ENCODE measurements at places on chromosomes 1 and 21.

GRCh38 chr1:186165303-186165702 lies 209.8 kb downstream of the TPR start:
- DNase-seq: no peak

- DNase-seq: no peak
These were observed 116.2 kb upstream of the ATP1A1 start for GRCh38 chr1:116256875-116257274.

DNA sequence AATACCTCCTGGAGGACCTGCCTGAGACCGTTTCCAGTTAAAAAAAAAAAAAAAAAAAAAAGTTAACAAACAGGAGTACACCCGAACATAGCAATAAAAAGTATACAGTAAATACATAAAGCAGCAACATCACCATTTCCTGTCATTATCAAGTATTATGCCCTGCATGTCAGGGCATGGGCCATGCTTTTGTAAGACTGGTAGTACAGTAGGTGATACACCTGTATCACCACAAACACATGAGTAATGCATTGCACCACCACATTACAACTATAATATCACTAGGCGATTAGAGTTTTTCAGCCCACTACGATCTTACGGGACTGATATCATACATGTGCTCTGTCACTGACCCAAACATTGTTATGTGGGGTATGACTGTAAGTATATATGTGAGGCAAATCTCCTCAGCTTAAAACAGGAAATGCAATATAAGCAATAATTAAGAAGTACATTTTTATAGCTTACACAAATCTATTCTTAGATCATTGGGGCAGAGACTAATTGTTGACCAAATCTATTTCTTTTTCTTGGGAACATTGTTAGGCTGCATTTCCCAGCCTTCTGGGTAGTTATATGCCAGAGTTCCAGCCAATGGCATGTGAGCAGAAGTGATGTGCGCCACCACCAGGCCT lies 98.1 kb downstream of the PLD5 start:
- DNase-seq: no peak

DNA sequence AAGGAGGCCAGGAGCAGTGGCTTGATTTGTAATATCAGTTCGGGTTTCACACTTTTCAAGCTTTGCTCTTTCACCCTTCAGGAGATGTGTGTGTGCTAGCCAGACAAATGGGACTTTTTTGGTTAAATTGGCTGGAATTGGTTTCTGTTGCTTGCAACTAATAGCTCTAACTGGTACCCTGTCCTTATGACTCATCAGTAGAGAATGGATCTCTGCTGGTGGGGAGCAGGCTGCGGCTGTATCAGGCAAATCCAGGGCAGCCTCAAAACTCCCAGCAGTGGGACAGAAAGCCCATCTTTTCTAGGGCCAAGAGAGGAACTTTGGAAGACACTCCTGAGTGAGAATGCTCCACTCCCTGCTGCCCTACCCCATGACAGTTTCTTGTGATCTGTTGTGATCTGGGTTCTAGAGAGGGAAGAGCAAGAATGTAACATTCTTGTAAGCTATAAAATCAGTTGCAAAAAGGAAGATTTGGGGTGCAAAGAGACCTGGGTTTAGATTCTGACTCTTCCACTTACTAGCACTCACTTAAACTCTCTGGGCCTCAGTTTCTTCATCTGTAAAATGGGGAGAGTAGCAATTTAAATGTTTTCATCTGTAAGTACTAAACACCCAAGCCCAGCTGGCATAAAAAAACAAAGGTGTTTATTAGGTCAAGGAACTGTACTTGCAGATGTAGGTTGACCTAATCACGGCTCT lies 257.0 kb upstream of the TMEM51 start:
- DNase-seq: no peak

DNA sequence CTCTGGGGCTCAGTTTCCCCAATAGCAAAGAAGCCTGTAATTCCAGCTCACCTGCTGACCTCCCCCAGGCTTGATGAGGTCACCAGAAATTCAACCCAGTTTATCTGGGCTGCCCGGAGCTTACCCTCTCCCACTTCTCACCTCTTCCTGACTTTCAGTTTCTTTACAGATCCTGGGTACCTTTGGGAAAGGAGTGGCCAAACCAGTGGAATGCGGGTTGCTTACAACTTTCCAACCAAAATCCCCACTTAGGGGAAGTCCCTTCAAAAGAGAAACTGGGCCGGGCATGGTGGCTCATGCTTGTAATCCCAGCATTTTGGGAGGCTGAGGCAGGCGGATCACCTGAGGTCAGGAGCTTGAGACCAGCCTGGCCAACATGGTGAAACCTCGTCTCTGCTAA lies 5.9 kb upstream of the MARCKSL1 start:
- DNase-seq: no peak

DNA sequence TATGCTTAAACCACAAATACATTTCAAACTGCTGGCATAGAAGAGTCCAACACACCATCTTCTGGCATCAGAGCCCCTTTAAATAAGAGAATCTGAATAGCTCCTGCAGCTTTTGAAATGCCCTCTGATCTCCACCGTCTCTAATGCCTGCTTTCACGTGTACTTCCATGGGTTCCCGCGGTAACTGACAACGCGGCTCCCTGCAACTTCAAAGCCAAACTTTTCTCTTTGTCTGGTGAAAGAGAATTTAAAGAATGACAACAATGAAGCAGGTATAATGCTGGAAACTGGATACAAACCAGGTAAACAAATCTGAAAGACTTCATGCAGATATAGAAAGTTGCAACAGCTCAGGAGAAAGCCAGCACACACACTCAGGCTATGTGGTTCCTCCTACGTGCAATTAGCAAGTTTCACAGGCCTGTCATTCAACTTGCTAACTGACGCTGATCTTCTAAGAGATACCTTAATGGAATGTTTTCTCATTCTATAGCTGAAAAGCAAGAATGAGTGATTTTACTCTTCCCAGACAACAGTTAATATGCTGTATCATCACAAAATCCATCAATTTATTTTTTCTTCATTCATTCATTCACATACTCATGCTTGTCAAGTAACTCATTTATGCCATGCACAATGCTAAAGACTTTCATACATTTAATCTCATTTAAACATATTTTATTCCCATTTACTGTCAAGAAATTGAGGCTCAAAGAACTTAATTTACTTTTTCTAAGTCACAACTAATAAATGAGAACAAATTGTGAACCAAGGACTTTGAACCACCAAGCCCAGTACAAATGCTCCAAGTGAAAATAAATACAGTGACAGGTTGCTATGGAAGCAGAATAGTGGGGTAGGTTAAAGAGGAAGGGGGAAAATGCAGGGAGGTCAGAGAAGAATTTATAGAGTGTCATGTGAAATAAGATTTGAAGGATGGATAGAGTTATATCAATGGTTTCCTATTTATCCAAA lies 202.7 kb upstream of the SNX7 start:
- DNase-seq: no peak

DNA sequence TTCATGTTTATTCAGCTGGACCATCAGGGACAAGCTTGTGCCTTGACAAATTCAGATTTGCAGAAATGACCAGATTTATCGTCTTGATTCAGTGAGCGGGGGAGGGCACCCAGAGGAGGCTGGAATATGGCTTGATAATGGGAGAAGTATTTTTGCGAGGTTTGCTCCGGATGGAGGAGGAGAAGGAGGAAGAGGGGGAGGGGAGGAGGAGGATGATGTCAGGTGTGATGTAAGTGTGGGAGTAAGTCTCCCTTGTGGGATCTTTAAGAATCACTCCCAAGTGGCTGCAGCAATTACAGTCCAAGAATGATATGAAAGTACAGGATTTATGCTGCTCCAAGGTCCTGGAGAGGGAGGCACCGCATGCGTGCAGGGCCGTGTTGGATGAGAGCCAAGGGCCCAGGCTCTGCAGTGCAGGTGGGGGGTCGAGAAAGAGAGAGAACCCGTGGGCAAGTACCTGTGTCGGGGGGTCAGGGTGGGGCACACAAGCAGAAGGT lies 5.6 kb upstream of the ZNF496 start:
- no peak for DNase-seq

DNA sequence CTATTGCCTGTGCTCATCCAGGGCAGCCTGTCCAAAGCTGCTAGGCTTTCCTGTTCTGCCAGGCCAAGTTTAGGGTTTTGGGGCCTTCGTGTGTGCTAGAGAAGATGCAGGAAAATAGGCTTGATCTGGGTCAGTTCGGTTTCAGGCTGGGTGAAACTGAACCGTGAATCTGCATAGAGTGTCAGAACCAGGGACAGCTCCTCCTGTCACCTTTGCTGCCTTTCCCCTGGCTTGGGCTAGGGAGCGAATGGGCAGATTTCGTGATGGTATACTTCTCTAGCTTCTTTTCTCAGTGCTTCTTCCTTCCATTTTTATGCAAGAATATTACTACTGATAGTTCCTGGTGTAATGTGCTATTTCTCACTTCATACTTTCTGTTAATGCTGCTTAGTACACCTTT lies 6.0 kb upstream of the AGO1 start:
- DNase-seq: no peak

- DNase-seq: no peak
These were observed 17.5 kb downstream of the ADGRB2 start for GRCh38 chr1:31746687-31747086.

GRCh38 chr1:193944454-193944853 lies 758.0 kb upstream of the B3GALT2 start:
- no peak for DNase-seq

GRCh38 chr1:243280571-243281129 lies 24.8 kb downstream of the SDCCAG8 start:
- no peak for DNase-seq

DNA sequence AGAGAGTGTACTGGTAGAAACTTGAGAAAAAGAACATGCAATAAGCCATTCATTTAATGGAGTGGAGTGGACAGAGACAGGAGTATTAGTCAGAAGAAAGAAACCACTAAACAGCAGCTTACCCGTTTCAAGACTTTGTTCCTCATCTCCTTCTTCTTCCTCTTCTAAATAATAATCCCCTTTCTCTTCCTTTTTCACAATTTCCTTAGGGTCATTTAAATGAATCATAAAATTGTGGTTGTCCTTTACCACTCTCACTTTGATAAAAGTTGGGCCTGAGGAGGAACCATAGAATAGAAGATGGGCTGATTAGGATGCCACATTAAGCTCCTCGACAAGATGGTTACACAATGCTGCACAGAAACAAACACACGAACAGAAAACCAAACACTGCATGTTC lies 109.6 kb downstream of the WDR3 start:
- no peak for DNase-seq

GRCh38 chr1:107196973-107197562 lies 56.2 kb downstream of the NTNG1 start:
- DNase-seq: no peak

DNA sequence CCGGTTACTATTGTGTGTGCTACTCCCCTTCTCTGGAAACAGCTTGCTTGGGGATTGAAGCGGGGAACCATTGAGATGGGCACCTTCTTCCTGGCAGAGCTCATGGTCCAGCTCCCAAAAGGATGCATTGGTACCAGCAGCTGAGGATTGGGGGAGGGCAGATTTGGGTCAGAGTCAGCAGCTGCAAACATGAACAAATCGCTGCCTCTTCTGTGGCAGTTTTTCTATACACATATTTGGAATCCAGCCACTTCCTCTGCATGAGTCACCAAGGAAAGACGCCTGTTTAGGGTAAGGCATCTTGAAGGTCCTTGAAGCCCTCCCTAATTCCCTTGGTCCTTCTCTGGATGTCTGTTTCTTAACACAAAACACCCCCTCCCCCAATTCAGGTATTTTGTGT lies 104.7 kb downstream of the DAB1 start:
- DNase-seq: no peak

DNA sequence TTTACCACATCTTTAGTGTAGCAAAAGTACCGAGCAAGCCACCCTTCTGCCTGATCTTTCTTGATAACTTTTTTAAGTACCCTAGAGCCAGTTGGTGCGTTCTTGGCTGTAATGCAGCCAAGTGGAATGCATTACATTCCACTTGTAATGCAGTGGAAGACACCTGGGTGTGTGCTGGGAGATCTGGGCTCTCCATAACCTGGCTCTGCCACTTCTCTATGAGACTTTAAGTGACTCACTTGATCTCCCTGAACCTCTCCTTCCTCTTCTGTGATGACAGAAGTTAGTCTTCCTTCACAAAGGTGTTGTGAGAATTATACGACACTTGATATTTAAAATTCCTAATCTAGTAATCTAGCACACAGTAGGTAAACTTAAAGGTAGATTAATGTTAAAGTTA lies 35.3 kb upstream of the NFIA start:
- DNase-seq: no peak

DNA sequence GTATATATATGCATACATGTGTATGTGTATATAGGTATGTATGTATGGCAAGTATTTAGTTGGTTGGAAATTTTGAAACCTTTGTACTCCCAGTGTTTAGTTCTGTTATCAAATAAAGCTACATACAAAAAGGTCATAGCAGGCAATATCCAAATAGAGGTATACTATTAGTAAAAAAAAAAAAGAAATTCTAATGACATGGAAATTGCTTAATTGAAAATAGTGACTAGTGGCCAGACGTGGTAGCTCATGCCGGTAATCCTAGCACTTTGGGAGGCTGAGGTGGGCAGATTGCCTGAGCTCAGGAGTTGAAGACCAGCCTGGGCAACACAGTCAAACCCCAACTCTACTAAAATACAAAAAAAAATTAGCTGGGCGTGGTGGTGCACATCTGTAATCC lies 351.6 kb upstream of the NR5A2 start:
- no peak for DNase-seq

DNA sequence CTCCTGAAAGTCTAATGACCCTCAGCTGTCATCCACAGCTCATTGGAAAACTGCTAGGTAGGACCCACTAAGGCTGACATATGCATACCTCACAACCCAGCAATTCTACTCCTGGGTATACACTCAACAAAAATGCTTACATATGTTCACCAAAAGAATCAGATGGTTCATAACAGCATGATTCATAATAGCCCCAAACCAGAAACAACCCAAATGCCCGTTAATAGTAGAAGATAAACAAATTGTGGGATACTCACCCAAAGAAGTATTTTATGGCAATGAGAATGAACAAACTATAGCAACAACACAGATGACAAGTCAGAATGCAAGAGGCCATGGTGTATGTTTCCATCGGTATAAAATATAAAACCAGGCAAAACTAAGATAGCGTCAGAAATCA lies 124.6 kb downstream of the HLCS start:
- DNase-seq: no peak

DNA sequence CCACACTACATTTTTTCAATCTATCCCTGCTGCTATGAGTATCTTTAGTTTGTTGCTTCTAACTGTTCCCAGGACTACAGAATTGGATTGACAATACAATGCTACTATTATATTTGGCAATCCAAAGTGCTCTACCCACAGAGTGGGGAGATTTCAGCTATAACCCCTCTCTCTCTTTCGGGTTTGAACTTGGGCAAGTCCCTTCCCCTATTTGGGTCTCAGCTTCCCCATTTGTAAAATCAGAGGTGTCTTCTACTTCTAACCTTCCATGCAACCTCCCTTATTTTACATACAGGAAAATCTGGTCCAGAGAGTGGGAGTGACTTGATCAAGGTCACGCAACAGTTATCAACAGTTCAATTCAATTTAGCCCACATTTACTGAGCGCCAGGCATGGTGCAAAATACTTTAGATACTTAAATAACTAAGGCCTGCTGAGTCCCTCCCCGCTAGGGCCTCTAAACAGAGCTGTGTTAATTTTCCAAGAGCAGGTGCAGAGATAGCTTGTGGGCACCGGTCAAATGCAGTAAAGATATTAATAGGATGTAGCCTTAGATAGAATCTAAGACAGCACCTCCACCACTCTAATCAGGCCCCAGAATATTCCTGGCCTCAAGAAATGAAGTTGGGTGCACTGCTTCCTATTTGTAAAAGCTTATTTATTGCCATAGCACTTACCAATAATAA lies 9.4 kb upstream of the GPX7 start:
- DNase-seq: no peak

GRCh38 chr1:36108314-36108713 lies 16.7 kb downstream of the COL8A2 start:
- DNase-seq: no peak

- no peak for DNase-seq
These were observed 2.1 kb upstream of the S100A2 start for GRCh38 chr1:153567621-153568366.

GRCh38 chr1:221712776-221713431 lies 29.0 kb downstream of the DUSP10 start:
- DNase-seq: no peak
